ENCODE measurements at places on chromosomes 2 and 18.
A peak's percentile ranks its signal among the peaks of the same experiment; 100 is the strongest.

GRCh38 chr2:201185863-201186262 is 2.9 kb downstream of the CASP10 start:
- DNase-seq = no peak

GRCh38 chr2:212078103-212078502 is 460.5 kb downstream of the ERBB4 start:
- no peak for DNase-seq

GRCh38 chr2:147867050-147867449 is 22.2 kb downstream of the ACVR2A start:
- no peak for DNase-seq

GRCh38 chr2:67232936-67233335 is 164.2 kb upstream of the ETAA1 start:
- DNase-seq = no peak

DNA sequence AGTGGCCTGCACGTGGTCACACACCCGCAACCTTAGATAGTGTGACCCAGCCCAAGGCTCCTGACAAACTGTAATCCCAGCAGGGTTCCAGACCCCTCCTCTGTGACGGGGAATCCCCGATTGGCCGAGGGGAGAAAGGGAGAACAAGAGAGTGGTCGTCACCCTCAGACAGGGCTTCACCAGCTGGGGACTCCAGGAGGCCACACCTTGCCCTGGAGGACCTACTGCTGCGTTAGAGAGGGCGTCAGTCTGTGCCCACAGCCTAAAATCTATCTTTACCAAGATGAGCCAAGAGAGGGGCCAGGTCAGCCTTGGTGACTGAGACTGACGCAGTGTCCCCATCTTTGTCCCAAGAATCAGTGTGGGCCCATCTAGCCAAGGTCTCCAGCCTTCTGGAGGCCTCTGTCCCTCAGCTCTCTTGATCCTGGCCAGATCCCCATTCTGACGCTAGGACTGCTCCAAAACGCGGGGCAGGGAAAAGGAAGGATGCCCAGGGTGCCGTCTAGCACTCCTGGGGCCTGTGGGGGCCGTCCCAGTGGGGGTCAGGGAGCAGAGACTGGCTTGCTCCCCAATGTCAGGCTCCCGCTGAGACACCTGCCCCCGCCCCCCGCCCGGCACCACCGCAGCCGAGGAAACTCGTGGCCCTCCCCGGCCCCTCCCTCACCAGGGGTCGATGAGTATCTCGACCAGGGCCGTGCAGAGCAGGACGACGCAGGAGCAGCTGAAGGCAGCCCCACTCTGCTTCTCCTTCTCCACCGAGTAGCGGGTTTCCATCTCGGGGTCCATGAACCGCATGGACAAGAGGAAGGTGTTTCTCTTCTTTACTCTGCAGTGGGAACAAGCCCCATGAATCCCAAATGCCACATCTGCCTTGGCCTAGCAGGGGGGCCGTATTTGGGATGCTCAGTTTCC is 40.9 kb downstream of the CENPO start:
- DNase-seq = no peak

- no peak for DNase-seq
These were observed 85.2 kb upstream of the RPE start for GRCh38 chr2:209917154-209917771.

DNA sequence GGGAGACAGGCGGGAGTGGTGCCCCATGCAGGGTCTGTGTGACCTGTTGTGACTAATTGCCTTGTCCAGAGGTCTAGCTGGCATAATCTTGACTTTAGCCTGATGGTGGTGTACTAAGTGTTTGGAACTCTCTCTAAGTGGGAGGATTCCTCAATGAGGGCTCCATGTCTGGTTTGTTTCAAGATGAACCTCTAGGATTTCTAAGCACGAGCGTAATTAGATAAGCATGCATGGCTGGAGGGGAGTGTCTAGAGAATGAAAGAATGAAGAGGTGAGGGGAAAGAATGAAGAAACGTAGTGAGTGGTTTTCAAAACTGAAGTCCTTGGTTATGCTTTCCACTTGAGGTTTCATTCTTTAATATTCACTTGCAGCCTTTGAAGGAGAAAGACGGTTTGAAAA is 833.2 kb upstream of the GYPC start:
- no peak for DNase-seq

- no peak for DNase-seq
These were observed 76.4 kb downstream of the KANSL1L start for GRCh38 chr2:210094787-210095186.

GRCh38 chr2:161250864-161251436 is 57.3 kb upstream of the PSMD14 start:
- no peak for DNase-seq

- no peak for DNase-seq
These were observed 891 bp upstream of the KHK start for GRCh38 chr2:27085673-27086089.

DNA sequence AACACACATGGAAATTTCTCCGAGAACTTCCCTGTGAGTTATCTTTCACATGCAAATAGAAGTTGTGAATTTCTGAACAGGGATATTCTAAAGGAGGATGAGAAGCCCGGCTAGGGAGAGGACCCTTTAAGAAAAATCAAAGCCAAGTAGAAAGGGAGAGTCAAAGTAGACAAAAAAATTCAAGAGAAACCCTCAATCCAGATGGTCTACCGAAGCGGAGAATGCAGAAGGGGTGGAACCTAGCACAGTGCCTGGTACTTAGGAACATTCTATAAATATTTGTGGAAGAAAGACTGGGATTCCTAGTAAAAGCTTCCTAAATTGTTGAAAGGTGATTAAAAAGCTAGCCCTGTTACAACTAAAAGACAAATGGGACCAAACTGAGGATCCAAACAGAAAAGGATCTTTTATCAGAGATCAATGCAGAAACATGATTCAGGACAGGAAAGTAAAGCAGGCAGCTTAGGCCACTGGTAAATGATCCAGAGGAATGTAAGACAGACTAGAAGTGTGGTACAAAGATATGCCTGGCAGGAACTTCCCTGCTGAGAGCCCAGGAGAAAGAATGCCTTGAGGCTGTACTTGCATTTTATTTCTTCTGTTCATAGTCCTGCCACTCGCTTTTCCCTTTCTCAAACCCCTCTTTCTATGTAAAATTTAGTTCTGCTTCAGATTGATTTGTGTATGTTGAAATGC is 19.5 kb upstream of the GLS start:
- no peak for DNase-seq

GRCh38 chr2:32760628-32761027 is 132.8 kb downstream of the TTC27 start:
- no peak for DNase-seq

DNA sequence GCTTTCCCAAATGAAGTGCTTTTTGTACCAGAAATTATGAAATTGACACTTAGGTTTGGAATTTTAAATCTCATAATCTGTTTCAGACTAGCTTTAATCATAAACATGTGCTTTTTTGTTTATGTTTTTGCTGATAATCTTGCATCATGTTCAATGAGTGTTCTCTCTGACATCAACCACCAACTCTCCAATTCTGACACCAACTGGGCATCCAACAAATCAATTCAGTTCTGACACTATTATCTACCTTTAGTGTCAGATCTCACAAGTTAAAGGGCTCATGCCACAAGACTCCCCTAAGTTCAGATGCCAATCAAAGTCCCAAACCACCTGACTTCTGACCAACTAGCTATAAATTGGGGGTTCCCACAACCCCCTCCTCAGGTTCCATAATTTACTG is 19.6 kb downstream of the PELI1 start:
- no peak for DNase-seq

GRCh38 chr2:170404846-170405245 is 226.9 kb downstream of the MYO3B start:
- DNase-seq = no peak

GRCh38 chr2:54574860-54575247 is 118.7 kb downstream of the SPTBN1 start:
- no peak for DNase-seq

- no peak for DNase-seq
These were observed 389.8 kb downstream of the FIGN start for GRCh38 chr2:163345795-163346573.

GRCh38 chr18:48732767-48733424 is 194.1 kb downstream of the CTIF start:
- DNase-seq = no peak

- DNase-seq = peak; percentile 95
These were observed 148.3 kb upstream of the KLHL14 start for GRCh38 chr18:32920796-32921787.

DNA sequence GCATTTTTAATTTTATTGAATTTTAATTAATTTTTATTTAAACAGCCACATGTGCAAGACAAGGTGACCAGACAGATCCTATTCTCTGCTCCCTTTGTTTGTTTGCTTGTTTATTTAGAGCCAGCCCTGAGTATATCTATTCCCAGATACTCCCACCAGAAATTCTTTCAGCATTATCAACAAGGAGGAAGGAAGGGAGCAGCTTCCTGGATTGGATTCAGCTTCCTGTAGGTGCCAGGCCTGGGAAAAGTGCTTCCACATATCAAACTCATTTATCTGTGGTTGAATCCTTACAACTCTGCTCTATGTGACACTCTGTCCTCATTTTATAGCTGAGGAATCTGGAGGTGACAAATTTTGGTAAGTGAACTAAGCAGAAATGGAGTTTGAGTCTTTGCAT is 60.5 kb upstream of the KLF7 start:
- DNase-seq = no peak

DNA sequence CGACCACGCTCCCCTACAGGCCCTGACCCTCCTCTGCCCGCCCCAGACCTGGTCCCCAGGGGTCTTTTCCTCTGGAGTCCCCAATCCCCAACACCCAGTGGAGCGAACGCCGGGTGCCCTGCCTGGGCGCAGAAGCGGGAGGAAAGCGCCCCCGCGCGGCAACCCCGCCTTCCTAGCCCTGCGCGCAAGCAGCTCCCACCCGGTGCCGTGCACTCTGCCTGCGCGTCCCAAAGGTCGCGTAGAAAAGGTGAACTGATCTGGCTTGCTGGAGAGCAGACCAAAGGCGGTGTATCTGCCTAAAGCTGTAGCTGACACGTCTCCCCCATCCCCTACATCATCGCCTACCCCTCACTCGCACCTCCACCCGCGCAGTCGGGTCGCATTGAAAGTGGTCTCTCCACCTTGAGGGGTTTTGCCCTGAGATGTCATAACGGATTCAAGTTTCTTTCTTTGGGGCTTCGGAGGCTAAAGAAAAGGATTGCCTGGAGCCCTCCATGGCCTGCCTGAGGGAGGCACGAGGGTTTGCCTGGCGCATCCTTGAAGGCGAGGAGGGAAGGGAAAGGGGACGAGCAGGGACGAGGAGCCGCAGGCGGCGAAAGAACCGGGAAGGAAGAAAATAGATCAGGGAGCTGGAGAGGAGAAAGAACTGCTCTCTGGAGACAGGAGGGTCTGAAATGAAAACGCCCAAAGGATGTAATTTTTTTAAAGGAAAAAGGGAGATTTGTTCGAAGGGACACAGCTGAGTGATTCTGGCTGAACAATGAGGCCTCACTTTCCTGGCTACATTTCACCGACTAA is 5.8 kb downstream of the GAD1 start:
- DNase-seq = no peak

- no peak for DNase-seq
These were observed 426.0 kb downstream of the MBD2 start for GRCh38 chr18:53798516-53798915.

DNA sequence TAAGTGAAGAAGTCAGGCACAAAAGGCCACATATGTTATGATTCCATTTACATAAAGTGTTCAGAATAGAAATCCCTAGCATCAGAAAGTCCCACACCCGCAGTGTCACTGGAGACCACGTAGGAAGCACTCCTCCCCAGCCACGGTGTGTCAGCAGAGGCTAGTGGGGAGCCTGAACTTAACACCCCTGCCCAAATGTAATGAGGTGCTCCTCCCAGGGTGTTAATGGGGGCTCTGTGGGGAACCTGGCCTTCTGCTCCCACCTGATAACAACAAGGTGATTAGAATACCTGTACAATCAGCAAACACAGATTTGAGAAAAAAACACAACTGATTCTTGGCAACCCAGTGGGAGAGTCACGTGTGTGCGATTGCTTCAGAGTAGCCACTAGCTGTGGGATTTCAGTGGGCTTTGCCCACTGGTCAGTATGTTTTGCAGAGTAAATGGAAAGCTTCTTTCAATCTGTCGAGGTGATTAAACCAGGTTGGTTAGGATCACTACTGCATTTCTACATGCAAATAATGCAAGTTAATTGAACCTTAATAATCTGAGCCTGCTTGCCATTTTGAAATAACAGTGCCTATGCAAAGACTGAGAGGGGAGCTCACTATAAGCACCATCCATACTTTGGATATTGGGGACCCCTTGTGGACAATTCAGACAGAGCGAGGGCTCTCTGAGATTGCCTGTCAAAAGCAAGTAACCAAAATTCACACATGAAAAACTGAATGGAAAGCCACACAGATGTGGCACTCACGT is 20.6 kb upstream of the ATRAID start:
- no peak for DNase-seq

GRCh38 chr2:155391613-155392130 is 693.2 kb downstream of the KCNJ3 start:
- no peak for DNase-seq

GRCh38 chr18:499776-500631 is 497 bp downstream of the COLEC12 start:
- no peak for DNase-seq

DNA sequence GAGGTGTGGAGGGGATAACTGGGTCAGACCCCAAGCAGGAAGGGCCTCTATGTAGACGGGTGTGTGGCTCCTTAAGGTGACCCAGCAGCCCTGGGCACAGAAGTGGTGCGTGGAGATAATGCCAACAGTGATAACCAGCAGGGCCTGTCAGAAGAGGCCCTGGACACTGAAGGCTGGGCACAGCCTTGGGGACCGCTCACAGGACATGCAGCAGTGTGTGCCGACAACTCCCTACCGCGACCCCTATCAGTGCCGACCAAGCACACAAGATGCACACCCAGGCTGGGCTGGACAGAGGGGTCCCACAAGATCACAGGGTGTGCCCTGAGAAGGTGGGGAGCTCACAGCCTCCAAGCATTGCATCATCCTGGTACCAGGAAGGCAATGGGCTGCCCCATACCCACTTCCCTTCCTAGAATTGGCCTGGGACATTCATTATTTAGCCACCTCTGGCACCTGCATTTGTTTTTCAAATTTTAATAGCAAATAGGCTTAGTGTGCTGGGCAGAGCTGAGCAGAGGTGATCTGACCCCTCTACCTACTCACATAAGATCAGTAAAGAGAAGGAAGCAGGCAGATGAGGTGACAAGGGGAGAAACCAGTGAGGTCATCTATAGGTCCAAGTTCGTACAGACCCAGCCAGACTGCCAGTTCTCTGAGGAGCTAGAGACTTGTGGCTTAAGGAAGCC is 55.2 kb downstream of the BCL11A start:
- no peak for DNase-seq

DNA sequence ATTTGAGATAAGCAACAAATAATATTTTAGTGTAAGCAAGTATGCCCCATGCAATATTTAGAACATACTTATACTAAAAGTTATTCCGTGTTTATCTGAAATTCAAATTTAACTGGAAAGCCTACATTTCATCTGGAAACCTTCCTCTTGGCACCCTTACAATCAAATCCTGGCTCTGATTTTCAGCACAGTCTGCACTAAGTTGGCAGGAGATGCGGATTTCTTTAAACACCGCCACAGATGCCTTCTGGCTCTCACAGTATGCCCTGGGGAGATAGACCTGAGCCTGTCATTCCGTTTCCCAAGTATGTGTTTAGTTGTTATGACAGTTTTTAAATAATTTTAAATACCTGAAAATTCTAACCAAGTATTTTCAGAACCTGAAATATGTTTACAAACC is 7.3 kb upstream of the MLPH start:
- DNase-seq = no peak

- DNase-seq = no peak
These were observed 732.6 kb upstream of the CDH7 start for GRCh38 chr18:65018184-65018583.

- no peak for DNase-seq
These were observed 47.0 kb downstream of the STAT4 start for GRCh38 chr2:191103774-191104173.
